ENCODE measurements at places on chromosomes 1 and 21.

DNA sequence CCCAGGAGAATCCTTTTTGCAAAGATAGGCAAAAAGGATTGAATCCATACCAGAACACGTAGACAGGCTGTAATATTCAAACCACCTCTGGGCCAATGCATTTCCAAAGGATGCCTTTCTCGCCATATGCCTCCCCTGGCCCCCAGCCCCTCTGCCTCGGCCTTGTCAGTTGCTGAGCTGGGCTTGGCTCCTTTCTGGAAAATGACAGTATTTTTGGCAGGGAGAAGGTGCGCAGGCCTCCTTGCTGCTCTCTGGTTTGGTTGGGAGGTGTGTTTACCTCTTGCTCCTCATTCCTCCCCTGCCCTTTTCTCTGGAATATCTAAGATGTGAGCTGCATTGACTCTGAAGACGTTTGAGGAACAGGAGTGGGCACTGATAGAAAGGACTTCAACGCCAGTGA lies 26.0 kb upstream of the CNTN2 start:
- no peak for DNase-seq

GRCh38 chr1:27873671-27874384 lies 1.5 kb downstream of the THEMIS2 start:
- no peak for DNase-seq

- DNase-seq, result no peak
Measured at GRCh38 chr1:232211149-232211548, 418.8 kb downstream of the SIPA1L2 start.

- DNase-seq, result no peak
Measured at GRCh38 chr1:3858231-3858981, 1.1 kb downstream of the DFFB start.

GRCh38 chr1:200464784-200465400 lies 55.1 kb upstream of the ZNF281 start:
- no peak for DNase-seq

- DNase-seq, result no peak
Measured at GRCh38 chr21:44711327-44712202, at the start of gene TSPEAR. Gene TSPEAR, minus strand, starts transcription at chr21:44711572. Its CDS starts 58 bp downstream, at chr21:44711514.

- no peak for DNase-seq
Measured at GRCh38 chr1:145846201-145846612, 777 bp downstream of the NUDT17 start.

GRCh38 chr1:62823556-62823955 lies 39.6 kb downstream of the ATG4C start:
- DNase-seq, result no peak

DNA sequence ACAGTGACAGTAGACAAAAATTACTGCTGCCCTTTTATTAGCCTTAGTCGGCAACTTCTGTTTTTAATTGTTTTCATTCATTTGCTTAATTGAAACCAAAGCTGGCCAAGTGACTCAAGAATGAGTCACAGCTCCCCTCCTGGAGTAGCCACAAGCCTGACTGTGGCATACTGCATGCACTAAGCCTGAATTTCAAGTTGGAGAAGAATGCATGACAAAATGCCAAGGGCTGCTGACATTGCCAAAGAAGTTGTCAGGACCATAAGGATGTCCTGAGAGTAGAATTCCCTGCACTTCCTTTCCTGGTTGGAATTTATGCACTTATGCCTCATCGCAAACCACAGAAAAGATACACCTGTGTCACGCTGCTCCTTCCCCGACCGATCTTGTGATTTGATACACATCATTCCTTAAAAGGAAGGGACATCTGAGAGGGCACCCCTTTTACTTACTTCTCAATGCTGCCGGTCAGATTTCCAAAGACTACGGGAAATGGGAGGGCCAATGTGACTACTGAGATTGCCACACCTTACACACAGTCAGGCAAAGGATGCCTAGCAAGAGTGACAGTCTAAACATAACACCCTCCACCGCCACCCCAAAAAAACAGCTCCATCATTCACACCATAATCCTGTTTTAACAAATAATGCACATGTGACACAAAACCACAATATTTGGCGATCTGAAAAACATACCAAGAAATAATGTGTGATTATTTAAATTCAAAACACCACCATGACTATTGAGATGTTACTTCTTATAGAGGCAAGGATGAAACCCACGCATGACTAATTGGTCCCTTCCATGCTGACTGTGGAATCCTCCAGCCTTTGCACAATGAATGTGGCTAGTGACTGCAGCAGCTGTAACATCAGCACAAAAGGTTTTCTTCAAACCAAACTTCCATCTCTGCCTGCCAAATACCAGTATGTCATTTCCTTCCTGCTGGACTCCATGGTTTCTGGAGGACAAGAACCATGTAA lies 28.2 kb downstream of the VAV3 start:
- DNase-seq, result no peak

GRCh38 chr1:52334906-52335528 lies 31.0 kb downstream of the CC2D1B start:
- no peak for DNase-seq

GRCh38 chr1:116380499-116381242 lies 7.6 kb downstream of the ATP1A1 start:
- DNase-seq, result no peak

GRCh38 chr1:58883037-58883887 lies 99.4 kb upstream of the JUN start:
- DNase-seq, result no peak

DNA sequence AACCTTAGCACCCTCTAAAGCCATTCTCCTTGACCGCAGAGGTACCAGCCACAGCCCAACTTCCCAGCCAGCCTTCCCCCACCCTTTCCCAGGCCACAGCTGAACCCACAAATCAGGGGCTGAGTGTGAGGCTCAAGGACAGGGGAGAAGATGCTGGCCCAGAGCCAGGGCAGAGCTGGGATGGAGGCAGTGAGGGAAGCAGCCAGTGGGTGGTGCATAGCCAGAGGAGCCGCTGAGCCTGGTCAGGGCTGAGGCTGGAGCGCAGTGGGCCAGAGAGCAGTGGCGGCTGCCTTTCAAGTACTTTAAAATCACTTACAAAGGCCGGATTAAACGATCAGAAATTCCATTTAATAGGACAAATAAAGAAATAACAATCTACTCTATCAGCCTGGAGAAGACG lies 36.3 kb downstream of the DMAP1 start:
- DNase-seq, result no peak

DNA sequence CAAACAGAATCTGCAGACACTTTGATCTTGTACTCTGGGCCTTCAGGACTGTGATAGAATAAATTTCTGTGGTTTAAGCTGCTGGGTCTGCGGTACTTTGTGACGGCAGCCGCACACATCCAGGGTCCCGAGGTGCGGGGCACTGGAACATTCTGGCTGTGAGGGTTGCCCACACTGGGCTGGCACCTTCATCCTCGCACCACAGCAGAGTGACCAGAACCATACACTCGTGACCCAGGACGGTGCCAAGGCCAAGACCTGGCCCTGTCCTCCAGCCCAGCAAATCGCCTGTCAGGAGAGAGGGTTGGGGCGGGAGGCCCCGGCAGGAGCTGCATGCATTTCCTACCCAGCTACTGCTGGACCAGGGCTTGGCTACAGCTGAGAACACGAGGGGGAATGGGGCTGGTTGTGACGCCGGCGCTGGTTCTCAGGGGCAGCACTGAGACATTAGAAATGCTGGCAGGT lies 2.6 kb upstream of the FTCD start:
- DNase-seq, result no peak

DNA sequence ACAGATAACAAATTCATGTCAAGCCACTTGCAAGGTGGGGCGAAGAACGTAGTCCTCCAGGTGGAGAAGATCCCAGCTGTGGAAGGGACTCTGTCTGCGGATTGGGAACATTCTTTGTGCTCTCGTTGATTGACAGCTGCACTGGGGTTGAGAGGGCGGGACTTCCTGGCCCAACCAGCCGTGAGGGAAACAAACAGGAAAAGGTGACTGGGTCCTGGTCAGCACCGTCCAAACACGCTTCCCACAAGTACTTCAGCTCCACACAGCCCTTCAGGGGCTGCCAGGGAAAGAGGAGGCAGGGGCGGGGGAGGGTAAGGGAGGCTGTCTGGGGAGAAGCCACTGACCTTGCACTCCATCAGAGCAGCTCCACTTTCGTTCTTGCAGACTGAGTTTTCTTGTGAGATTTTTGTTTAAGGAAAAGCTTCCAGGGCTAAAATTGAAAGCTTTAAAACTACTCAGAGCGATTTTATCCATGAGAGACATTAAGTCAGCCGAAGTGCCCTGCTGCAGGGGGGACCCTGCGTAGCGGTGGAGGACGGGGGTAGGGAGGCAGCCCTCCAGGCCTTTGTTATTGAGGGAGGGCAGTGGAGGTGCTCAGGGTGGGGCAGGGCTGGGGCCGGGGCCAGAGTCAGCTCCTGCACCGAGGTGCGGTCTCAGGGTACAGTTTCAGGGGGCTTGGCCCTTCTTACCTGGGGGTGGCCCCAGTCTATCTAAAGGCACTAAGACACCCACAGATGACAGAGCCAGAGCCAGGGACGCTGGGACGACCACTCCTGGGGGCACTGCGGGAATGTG lies 21.6 kb upstream of the STUM start:
- DNase-seq, result no peak

DNA sequence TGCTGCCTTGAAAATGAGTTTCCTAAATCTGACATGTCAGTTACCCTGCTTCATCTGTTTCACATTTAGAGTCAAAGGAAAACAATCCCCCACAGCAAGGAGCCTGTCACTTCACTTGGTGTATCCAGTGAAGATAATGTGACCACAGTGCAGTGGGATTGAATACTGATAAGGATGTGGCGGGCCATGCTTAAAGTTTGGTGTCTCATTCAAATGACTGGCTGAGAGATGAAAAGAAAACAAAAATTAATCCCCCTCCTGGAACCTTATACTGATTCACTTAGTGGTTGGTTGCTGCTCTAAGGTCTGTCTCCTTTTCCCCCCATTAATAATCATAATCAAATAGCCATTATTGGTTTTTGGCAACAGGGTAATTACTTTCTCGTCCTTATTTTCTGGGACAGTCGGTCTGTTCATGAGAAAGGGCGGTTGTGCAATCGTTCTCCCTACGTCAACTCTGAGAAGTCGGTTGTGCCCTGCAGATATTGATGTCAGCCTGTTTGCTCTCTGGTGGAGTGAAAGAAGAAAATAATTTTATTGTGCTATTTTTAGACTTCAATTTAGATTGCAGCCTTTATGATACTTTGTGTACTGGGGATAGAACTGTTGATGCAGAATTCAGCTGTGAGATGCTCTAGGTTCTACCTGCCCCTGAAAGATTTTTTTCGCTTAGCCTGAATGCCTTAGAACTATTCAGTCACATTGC lies 360.2 kb downstream of the DISC1 start:
- no peak for DNase-seq

GRCh38 chr1:117215733-117216462 lies 5.2 kb upstream of the VTCN1 start:
- DNase-seq, result no peak

GRCh38 chr1:220803401-220804201 lies 16.9 kb downstream of the MTARC1 start:
- DNase-seq, result no peak

- no peak for DNase-seq
Measured at GRCh38 chr21:45258466-45258865, 29.2 kb downstream of the POFUT2 start.

- DNase-seq, result no peak
Measured at GRCh38 chr21:27571706-27572105, 604.8 kb upstream of the ADAMTS5 start.

- no peak for DNase-seq
Measured at GRCh38 chr1:26785611-26786436, 1.9 kb upstream of the PIGV start.

DNA sequence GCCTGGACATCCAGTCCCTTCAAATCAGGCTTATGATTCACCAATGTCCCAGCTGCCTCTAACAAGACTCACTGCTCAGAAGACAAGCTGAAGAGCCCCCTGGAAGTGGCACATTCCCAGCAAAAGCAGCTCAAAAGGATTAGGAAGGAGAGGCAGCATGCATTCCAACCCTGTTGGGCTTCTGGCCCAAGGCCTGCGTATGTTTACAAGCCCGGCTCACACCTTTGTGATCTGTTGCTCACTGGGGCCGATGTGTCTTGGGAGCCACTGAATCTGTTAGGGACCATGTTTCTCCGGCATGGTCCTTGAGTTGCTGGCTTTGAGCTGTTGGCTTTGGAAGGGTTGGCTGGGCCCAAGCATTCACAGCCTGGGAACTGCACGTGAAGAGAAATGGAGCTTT lies 81.2 kb upstream of the C1orf174 start:
- no peak for DNase-seq

DNA sequence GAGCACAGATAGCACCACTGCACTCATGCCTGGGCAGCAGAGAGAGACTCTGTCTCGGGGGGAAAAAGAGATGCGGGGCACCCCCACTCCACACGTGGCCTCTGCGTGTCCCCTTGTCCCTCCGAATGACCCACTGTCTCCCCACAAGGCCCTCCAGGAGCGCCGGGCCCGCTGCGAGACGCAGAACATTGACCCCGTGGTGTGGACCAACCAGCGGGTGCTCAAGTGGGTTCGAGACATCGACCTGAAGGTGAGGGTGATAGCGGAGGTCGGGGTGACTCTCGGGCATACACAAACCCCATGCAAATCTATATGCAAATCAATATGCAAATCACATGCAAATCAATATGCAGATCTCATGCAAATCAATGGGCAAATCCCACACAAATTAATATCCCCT lies 50.3 kb upstream of the TMEM51 start:
- no peak for DNase-seq

- DNase-seq, result no peak
Measured at GRCh38 chr1:59878370-59878769, 48.2 kb downstream of the CYP2J2 start.

- no peak for DNase-seq
Measured at GRCh38 chr1:227465256-227465655, 98.1 kb upstream of the ZNF678 start.

- DNase-seq, result no peak
Measured at GRCh38 chr1:46489638-46490405, at the start of gene DMBX1. Gene DMBX1, plus strand, starts transcription at chr1:46489836. Its CDS starts 17,175 bp downstream, at chr1:46507011.

GRCh38 chr1:87706779-87707228 lies 378.1 kb downstream of the LMO4 start:
- DNase-seq, result no peak

GRCh38 chr21:32350211-32350980 lies 42.4 kb downstream of the URB1 start:
- no peak for DNase-seq

- no peak for DNase-seq
Measured at GRCh38 chr1:54643736-54644135, 2.1 kb downstream of the MROH7 start.

- DNase-seq, result no peak
Measured at GRCh38 chr1:182301467-182302198, 90.0 kb downstream of the GLUL start.

GRCh38 chr1:205032508-205032907 lies 10.5 kb upstream of the CNTN2 start:
- no peak for DNase-seq

- no peak for DNase-seq
Measured at GRCh38 chr1:53391296-53391695, 63.4 kb upstream of the LRP8 start.

GRCh38 chr1:41362749-41363590 lies 1.7 kb downstream of the FOXO6 start:
- no peak for DNase-seq

DNA sequence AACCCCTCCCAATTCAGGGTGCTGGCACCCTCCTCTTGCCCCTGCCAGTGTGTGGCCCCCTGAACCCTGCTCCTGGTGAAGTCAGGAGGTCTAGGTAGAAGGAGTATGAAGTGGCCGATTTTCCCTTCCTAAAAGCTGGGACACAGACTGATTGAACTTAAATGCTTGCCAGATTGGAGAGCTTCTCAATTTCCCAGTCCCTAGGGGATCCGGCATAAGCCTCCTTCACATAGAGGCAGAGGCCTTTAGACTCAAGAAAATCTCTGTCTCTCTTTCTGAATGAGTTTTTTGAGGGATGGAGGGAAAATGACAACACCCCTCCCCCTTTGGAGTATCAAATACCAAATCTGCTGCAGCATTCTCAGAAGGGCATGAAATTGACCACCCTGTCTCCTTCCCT lies 51.5 kb downstream of the SYT2 start:
- no peak for DNase-seq

GRCh38 chr1:113935176-113935575 lies 6.1 kb downstream of the HIPK1 start:
- DNase-seq, result no peak

All from stimulated activated CD4-positive, alpha-beta T cell treated with anti-CD3 and anti-CD28 coated beads, Interleukin-1b, Interleukin-23, amount 100 ng/mL, for 1 hour (primary cell).